ENCODE measurements at places on chromosomes 5 and 9. TPM values are rescaled to one million over a fixed set of nuclear protein-coding genes. Genes with fewer than 3 reads are reported as not detected.

LHFPL2 gene
- not detected for total RNA-seq

ORM1 gene
- not detected for total RNA-seq

SELENOP gene
- 0.53 TPM for total RNA-seq

GARIN3 gene
- not detected for total RNA-seq

DMRTA1 gene
- total RNA-seq: not detected

LRRC19 gene
- total RNA-seq: not detected

GLRA1 gene
- total RNA-seq: not detected

IFNA2 gene
- total RNA-seq: not detected

SLC25A2 gene
- 0.56 TPM for total RNA-seq

DNA sequence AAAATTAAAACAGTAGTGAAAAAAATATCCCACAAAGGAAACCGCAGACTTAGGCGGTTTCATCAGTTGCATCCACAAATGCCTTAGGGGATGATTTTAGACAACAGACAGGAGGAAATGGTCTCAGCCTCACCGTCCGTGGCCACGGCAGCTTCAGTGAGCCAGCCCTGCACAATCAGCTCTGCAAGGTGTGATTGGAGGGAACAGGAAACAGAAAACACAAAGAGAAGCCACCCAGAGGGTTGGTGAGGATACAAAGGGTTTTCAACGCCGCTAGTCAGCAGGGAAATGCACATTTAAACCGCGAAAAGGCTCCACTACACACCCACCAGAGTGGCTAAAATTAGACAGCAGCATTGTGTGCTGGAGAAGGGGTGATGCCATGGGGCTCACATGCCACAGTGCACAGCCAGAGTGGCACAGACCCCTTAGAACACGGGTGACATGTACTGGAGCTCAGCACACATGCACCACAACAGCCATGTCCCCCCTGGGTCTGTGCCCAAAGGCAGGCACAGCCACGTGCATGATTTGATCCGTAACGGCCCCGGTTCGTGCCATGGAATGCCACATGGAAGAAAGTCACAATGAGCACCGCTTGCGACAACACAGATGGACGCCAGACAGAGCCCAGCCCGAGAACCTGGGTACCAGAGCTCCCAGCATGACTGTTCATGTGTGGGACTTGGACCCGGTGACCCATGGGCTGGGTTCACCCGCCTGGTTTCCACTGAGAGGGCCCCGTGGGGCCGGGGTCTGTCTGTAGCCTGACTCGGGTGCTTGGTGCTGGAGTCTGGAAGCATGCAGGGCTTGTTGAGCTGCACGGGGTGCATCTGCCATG lies 18.3 kb upstream of the TERT start:
- DNase-seq: peak; percentile 90

DNA sequence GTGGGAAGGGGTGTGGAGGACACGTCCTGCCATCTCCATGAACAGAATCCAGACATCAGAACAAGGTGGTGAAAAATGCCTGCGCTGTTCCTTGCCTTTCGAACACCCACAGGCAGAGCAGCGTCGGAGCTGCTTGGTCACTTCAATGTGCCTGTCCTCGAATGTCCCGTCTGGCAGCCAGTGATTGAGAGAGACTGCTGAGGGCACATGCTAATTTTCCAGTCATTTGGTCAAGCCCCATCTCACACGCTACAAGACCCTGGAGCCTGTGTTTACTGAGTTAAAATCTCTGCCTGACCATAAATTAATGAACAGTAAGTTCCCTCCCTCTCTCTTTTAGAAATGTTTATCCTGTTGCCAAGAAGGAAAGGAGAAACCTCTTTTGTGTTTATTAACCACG lies 149.3 kb downstream of the NTRK2 start:
- DNase-seq: no peak

- DNase-seq: peak; percentile 28
Observed at GRCh38 chr5:135242866-135243555, 156.0 kb downstream of the MACROH2A1 start.

DNA sequence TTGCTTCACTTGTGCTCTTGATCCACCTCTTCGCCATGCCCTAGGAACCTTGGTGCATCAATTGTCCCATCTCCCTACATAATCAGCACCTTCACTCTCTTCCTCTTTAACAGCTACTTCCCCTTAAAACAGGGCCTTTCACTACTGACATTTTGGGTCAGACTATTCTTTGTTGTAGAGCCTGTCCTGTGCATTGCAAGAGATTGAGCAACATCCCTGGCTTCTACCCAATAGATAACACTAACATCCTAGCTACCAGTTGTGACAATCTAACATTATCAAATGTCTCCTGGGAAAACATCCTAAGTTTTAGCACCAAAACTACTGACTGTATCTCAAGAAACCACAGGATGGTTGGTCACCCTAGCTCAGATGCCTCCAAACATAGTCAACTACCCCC lies 854.3 kb upstream of the DMAC1 start:
- DNase-seq: no peak

- no peak for DNase-seq
Observed at GRCh38 chr5:174309131-174309795, 263.8 kb downstream of the NSG2 start.

DNA sequence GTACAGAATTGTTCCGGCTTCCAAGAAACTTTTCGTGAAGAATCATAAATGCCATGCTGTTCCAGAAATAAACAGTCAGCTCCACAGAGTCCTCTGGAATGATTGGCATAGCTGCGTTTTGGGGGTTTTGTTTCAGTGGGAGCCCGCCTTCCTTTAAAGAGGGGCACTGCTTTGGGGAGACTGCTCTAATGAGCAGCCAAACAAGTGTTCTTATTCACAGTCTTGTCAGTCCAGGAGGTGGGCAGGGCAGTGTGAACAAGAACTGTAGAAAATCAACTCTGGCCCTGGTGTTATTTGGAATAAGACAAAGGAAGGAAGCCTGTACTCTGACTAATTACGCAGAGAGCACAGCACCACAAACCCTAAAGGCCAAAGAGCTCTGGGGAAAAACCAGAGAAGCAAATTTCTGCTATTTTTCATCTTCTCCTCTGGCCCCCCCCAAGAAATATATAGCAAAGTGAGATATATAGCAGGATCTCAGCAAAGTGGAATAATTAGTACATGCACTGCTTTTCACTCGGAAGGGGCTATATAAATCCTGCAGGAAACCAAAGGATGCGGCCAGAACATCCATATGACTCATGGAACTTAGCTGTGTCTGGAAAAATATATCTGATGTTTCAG lies 92.9 kb downstream of the GLDC start:
- no peak for DNase-seq

GRCh38 chr9:82681809-82682208 lies 381.1 kb downstream of the RASEF start:
- no peak for DNase-seq

- no peak for DNase-seq
Observed at GRCh38 chr5:180093241-180093640, 21.7 kb upstream of the RNF130 start.

DNA sequence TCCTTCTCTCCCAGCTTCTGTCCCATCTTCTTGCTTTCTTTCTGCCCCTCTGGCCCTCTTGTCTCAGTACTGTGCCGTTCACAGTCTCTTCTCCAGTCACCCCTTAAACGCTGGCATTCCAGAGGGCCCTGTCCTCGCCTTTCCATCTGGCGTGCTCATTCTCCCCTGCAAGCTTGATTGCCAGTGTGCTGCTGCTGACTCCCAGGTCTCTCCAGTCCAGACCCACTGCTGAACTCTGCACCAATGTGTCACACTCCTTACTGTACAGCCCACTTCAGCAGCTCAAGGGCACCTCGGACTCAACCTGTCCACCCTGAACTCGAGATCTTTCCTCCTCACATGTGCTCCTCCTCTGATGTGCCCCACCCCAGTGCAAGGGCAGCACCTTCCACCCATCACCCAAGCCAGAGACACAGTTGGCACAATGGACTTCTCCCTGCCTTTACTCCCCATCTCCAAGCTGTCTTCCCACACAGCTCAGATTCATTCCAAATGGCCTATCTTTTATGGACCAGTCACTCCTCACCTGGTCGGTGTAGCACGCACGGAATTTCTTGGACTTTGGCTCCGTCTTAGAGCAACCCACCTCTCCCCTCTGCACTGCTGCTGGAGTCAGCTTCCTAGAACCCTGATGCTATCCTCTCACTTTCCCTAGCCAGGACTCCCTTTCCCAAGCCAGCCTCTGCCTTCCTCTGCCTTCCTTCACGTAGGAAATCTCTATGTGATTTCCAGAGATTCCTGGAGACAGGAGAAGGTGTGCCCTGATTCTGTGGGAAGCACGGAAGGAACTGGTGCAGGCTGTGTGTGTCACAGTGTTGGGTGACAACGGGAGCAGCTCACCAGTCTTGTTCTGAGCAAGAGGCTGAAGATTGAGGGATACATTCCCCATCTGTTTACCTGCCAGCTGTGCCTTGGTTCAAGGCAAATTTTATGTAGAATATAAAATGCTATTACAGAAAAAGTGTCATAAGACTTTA lies 26.0 kb upstream of the SLC2A8 start:
- DNase-seq: no peak

GRCh38 chr9:5455181-5455580 lies 4.8 kb downstream of the CD274 start:
- DNase-seq: no peak

DNA sequence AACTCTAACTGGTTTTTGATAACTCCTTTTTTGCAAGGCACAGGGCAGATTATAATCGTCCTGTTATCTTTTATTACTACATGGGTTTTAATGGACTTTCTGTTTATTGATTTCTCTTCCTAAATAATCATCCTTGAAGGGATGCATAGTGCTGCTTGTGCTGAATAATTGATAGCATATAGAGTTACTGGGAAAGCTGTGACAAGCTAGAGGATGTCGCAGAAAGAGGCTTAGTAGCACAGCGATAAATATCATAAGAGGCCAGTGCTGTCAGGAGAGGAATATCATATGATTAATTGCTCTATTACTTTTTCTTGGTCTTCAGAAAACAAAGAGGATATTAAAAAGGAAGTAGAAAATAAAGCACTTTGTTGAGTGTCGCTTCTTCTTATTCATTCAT lies 1007.1 kb upstream of the ACO1 start:
- DNase-seq: no peak

GRCh38 chr9:34866614-34867013 lies 91.5 kb upstream of the PHF24 start:
- DNase-seq: no peak

DNA sequence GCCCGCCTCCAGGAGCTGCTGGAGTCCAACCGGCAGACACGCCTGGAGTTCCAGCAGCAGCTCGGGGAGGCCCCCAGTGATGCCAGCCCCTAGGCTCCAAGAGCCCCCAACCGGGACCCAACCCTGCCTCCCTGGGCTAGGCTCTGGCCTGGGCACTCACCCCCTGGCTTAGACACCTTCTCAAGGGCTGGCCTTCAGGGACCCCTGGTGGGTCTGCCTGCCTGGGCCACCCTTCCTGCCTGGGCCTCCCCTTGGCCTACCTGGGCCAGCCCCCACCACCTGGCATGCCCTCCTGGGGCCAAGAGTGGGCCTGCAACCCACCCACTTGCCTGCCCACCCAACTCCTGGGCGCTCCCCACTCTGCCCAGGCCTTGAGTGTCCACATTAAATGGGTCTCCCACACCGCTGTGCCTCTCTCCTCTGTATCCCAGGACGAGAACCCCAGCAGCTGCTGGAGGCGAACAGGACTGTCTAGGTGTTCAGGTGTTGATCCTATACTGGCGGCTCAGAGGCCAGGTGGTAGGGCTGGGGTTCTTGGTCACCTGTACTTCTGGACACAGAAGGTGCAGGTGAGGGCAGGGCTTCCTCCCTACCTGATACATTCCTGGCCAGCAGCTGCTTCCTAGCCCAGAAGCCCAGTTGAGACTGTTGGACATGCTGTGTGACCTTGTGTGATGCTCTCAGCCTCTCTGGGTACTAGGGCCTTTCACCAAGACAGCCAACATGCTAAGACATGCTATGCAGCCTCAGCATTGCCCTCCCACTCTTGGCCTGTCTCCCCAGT lies 3.6 kb downstream of the BBLN start:
- DNase-seq: no peak

DNA sequence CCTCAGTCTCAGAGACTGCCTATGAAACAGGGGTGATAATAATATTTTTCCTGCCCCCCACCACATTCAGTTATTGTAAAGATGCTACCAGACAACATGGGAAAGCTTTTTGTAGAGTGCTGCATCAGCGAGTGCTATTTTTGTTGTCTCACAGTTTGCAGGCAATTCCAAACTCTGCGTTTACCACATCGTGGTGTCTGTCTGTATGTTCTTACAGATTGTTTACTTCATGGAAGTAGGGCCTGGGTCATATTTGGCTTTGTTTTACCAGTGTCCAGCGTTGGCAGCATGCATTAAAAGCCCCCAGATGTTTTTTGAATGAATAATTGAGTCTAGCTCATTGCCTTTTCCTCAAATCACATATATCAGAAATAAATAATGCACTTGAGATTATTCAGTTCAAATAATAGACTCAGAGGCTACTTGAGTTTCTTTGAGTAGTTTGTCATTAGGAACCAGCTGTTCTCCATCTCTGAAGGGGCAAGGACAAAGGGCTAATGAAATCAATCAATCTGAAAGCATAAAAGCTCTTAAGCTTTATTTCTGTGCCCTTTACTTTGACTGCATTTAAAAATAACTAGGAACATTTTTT lies 243.7 kb downstream of the CWC27 start:
- DNase-seq: no peak

- DNase-seq: peak; percentile 56
Observed at GRCh38 chr5:72956324-72957140, 691 bp downstream of the FCHO2 start.

DNA sequence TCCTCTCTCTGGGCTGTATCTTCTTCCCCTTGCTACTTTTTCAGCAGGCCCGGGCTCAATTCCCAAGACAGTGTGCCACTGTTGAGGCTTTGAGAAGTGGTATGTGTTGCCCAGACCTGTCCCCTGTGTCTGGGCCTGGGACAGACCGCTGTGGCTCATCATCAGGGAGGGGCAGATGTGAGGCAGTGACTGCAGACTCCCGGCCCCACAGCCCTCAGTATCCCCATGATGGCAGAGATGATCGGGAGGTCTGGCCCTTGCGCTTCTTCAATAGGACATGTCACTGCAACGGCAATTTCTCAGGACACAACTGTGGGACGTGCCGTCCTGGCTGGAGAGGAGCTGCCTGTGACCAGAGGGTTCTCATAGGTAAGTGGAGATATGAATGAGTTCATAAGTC lies 828 bp downstream of the TYRP1 start:
- no peak for DNase-seq

DNA sequence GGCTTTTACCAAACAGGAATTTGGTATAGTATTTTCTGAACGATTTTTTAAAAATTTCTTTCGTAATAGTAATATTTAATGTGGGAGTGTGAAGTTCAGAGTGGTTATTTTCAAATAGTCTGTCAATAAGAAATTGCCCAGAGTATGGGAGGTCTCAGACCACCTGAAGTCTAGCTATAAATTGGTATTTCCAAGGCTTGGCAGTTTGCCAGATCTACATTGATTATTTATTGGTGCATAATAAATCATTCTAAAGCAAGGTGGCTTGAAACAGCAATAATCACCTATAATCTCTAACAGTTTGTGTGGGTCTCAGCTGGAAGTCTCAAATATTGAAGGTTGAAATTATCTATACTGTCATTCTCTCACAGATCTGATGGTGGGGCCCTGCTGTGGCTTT lies 118.5 kb downstream of the PRR16 start:
- no peak for DNase-seq

DNA sequence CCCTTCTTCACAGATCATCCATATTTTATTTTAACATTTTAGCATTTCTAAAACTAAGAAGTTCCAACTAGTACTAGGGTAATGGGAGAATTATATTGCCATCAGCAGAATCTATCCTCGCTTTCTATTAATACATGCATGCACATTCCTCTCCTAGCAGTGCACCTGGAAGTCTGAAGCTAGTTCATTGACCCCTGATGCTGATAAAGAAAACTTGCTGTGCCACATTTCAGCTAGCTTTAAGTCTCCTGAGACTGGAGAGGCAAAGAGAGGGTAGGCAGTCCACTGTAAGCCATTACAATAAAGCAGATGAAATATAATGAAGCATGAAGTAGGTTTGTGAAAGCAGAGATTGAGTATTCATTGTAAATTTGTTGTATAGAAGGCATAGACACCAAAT lies 15.8 kb downstream of the MINAR2 start:
- no peak for DNase-seq
